ENCODE measurements at places on chromosomes 5 and 9.

GRCh38 chr5:102764381-102765004, 9.4 kb downstream of the PAM start:
- no peak for DNase-seq

- no peak for DNase-seq
Observed at GRCh38 chr9:127741831-127742434, 6.8 kb upstream of the TOR2A start.

GRCh38 chr5:53161876-53162275, 52.3 kb upstream of the MOCS2 start:
- no peak for DNase-seq

DNA sequence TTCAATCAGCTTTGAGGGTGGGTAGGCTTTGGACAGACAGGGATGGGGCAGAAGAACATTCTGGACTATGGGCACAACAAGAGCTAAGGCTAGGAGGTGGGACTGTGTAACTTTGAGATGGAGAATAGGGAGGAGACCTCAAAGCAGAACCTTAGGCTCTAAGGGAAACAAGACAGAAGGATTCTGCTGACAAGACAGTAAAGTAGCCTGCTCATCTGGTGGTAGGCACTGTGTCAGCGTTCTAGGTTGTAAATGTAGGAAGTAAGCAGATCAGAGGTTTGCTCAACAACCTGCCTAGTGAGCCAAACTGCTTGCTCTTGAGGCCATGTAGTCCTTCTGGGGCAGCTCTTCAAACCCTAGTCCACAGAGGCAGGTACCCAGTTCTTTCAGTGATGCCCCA, 15.0 kb upstream of the IL12B start:
- no peak for DNase-seq

Measured in activated naive CD4-positive, alpha-beta T cell (primary cell).